ENCODE measurements at places on chromosomes 5 and 9.

- no peak for DNase-seq
These were observed 25.1 kb downstream of the TRIO start for GRCh38 chr5:14168144-14168792.

DNA sequence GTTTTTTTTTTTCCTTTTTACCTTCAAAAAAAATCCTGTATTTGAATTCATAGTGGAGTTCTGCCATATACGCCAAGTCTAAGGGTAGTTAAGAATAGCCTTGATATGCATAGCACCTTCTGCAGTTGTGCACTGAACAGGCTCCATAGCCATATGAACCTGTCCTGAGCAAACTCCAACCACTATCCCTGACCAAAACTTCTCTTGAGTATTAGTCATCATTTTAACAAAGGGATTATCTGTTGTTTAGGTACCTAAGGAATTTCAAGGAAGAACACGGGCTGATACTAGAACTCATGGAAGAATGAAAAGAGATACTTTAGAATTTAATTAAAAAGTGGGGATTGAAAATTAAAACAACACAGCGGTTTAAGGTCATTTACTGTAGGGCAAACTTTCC lies 1.9 kb upstream of the FBXO38 start:
- no peak for DNase-seq

GRCh38 chr9:91500509-91501014 lies 76.9 kb upstream of the NFIL3 start:
- DNase-seq = no peak

- no peak for DNase-seq
These were observed 121.4 kb downstream of the KCTD16 start for GRCh38 chr5:144292029-144292428.

GRCh38 chr5:132389585-132390286 lies 20.2 kb downstream of the SLC22A5 start:
- no peak for DNase-seq

DNA sequence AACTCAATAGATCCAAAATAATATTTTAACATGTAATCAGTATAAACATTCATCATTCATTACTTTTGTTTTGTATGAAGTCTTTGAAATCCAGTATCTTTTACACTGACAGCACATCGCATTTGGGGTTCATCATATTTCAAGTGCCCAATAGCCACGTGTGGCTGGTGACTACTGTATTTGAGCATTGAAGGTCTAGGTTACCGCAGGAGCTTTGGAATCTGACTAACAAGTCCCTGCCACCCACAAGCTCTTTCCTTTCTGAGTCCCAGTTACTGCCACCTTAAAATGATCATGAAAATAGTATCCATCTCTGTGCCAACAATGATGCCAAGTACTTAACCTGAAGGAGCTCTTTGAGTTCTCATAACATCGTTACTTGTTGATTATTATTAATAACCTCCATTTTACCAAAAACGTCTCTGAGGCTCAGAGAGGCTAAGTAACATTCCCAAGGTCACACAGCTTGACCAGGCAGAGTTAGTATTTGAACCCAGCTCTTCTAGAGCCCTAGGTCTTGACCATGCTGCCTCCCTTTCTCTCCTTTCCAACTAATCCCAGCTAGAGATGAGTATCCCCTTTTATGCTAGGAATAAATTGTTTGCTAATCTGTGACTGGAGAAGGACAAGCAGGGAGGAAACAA lies 24.2 kb downstream of the ARHGEF37 start:
- no peak for DNase-seq

DNA sequence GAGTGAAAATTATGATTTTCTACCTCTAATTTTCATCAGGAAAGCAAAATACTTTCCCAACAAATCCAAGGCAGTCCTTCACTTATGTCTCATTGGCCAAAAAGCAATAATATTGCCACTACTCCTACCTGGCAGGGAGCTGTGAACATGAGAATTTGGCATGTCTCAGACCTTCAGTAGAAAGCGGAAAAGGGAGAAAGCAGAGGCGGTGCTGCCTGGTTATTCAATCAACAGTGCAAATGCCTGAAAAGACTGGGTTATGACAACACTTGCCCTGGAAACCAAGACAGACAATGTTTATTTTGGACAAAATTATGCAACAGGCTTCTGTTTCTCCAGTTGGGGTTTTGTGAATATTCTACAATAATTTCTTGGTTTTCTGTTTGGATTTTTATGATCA lies 194.4 kb downstream of the TAF11L14 start:
- DNase-seq = no peak

- DNase-seq = no peak
These were observed 112.0 kb downstream of the ADAMTS16 start for GRCh38 chr5:5252106-5252505.

GRCh38 chr5:17364987-17365810 lies 132.8 kb upstream of the TAF11L2 start:
- DNase-seq = no peak

DNA sequence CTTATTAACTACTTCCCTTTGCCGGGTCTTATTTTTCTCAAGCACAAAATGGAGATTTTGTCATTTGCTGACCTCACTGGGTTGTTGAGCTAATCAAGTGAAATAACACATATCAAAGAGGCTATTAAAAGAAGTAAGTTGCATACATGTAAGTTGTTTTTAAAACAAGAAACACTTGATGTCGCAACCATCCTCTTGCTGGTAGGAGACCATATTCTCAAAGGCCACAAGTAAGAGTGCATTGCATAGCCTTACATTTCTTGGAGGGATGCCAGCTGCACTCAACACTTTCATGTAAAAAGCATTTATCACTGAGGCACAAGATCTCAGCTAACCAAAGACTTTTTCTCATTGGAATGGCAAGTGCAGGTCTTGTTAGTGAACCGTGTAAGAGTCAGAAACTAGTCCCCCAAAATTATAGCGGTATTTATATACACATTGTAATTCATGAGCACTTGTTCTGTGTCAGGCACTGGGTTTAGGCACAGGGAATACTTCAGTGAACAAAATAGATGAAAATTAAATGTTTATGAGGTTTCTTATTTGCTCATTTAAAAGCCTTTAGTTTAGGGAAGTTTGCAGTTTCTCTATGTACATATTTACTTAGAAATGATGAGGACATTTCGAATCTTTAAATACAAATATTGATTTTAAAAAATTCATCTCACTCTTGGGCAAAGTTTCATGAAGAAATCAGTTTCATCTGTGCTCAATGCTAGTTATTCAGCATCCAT lies 72.0 kb downstream of the ZFAND5 start:
- DNase-seq = no peak

DNA sequence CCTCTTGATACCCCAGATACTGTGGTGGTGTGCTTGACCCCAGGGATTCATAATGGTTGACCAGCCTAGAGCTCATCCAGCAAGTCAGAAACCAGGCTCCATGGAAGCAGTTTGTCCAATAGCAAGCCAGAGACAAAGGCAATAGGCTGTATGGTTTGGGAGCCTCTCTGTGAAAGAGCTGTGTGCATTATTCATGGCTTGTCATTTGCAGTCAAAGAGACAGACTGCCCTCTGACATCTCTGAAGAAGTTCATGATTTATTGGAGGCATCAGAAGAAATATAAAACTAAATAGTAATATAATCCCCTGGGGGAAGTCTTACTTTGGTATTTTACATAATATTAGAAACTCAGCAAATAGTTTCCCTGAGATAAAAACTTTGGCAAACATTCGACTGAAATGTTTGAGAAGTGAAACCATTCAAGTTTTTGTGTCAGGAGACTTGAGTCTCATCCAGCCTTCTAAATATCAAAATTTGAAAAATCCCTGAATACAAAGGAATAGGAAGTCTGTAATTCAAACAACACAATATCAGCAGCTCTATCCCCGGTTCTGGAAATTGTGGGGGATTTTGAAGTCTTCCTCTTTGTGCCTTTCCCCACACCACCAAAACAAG lies 250.3 kb downstream of the ZSWIM6 start:
- DNase-seq = no peak

- no peak for DNase-seq
These were observed 14.4 kb upstream of the CCDC69 start for GRCh38 chr5:151238303-151238741.

- no peak for DNase-seq
These were observed 438.3 kb downstream of the DIRAS2 start for GRCh38 chr9:90204128-90204831.

GRCh38 chr9:105697871-105698270 lies 3.5 kb downstream of the TMEM38B start:
- no peak for DNase-seq

GRCh38 chr9:19108038-19108437 lies 5.3 kb upstream of the HAUS6 start:
- no peak for DNase-seq

DNA sequence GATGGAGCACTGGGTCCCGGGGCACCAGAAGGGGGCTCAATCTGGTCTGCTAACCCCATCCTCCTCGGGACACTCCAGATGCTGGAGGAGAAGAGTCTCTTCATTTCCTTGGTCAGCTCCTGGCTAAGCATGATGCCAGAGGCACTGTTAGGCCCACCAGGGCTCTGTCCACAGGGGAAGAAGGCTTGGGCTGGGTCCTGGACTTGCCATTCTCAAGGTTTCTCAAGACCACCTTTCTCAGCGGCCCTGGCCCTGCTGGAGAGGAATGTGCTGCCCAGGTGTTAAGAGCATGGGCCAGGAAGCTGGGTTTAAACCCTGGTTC lies 7.9 kb downstream of the SH2D3C start:
- no peak for DNase-seq

GRCh38 chr5:135186662-135187522 lies 152.9 kb upstream of the PITX1 start:
- no peak for DNase-seq

DNA sequence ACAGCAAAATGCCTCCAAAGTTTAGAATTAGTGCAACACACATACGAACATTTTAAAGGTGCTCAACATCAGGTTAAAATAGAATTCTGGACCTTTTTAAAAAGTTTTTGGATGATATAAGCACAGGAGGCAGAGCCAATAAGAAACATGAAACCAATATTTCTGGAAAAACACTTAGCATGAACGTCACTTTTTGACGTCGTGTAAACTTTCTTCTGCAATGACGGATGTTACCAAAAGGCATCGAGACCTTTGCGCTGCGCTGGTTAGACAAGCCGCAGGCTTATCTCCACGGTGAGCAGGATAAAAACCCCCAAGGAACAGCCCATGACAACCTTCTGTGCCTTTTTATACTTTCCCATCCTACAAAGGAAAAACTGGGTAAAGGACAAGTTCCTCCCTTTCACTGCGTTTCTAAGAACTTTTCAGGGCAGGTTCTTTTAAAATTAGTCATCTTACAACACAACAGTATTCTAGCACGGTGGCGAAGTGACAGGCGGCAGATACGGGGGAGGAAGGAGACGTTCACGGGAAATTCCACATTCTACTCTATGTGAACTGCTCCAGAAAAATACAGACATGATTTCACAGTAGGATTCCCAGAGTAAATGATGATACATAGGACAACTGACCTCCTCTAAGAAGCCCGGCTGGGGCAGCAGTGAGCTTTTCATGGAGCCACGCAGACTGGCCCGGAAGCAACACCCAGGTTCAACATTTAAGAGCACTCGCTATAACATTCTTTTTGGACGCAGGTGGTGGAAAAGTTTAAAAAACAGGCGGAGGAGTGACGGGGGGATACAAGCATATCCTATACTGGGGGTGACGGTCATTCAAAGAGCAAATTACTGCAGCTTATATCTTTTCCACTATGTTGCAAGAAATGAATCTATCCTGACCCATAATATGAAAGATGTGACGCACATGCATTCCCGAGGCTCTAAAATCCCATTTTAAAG lies 52.4 kb downstream of the USP20 start:
- DNase-seq = peak; percentile 36

- no peak for DNase-seq
These were observed 72.8 kb upstream of the CPLX2 start for GRCh38 chr5:175798626-175799025.

DNA sequence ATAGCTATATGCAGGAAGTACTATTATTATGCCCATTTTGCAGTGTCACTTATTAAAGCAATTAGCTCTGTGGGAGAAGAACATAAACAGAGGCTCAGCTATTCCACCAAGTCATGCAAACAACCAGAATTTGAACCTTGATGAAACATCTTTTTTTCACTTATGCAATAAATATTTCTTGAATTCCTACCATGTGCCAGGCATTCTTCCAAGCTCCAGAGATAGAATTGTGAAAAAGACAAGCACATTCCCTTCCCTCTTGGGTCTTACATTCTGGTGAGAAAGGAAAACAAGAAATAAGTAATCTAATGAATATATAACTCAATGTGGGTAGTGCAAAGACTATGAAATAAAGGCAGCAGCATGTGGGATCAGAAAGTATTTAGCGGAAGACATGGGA lies 32.1 kb upstream of the ADRB2 start:
- no peak for DNase-seq

GRCh38 chr5:180135128-180135955 lies 63.8 kb upstream of the RNF130 start:
- no peak for DNase-seq

GRCh38 chr5:102753889-102754766 lies 977 bp upstream of the PAM start:
- DNase-seq = no peak

DNA sequence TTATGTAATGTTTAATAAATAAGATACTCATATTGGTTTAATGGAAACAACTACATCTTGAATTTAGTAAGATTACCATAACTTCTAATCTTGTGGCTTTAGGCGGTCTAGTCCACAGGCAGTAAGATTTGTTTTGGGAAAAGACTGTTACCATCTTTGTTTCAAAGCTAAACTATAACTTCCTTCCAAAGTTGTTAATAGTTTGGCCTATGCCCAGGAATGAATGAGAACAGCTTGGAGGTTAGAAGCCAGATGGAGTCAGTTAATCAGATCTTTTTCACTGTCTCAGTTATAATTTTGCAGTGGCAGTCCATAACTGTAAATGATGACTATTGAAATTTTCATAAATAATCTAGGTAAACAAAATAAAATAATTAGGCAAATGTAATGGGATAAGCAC lies 241.8 kb upstream of the KLF9 start:
- DNase-seq = no peak

- no peak for DNase-seq
These were observed 1.5 kb upstream of the MYOZ3 start for GRCh38 chr5:150659360-150660107.

DNA sequence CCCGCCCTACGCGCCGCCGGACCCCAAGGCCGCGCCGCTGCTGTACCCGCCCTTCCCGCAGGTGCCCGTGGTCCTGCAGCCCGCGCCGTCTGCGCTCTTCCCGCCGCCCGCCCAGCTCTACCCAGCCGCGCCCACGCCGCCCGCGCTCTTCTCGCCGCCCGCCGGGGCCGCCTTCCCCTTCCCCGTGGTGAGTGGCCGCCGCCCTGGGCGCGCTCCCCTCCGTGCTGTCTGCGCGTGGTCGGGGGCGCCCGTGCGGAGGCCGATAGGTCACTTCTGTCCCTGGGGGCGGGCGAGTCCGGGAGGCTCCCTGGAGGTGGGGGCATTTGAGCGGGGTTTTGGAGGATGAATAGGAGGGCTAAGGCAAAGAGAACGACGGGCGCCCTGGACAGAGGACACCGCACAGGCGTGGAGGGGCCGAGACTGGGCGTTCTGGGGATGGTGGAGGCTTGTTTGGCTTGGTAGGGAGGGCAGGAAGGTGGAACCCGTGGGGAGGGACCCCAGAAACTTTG lies 9.6 kb downstream of the PRRT1B start:
- DNase-seq = no peak

DNA sequence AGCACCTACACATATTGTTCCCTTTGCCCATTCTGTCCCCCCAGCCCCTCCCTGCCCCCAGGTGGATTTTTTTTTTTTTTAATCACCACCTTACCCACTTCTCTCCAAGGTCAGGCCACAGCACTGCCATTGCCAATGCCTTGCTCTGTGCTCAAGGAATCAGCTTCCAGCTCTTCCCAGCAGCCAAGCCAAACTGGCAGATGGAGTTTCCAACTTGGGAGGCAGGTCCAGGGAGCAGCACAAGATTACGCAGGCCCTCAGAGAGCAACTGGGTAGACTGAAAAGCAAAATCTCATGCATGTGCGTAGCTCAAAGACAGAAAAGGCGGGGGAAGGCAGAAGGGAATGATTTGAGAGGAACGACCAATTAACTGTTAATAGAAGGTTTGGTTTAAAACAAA lies 15.1 kb downstream of the GRHPR start:
- no peak for DNase-seq
